ENCODE measurements at places on chromosomes 1 and 21.

DNA sequence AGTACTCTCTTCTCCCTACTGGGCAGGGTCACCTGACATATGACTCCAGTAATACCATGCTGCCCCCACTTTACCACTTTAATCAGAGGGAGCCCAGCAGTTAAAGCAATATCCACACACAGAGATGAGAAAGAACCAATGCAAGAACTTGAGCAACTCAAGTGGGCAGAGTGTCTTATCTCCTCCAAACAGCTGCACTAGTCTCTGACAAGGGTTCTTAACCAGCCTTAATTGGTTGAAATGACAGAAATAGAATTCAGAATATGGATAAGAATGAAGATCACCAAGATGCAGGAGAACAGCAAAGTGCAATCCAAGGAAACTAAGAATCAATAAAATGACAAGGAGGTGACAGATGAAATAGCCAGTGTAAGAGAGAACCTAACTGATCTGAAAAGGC, 91.0 kb downstream of the KCNT2 start:
- DNase-seq = peak; percentile 64

DNA sequence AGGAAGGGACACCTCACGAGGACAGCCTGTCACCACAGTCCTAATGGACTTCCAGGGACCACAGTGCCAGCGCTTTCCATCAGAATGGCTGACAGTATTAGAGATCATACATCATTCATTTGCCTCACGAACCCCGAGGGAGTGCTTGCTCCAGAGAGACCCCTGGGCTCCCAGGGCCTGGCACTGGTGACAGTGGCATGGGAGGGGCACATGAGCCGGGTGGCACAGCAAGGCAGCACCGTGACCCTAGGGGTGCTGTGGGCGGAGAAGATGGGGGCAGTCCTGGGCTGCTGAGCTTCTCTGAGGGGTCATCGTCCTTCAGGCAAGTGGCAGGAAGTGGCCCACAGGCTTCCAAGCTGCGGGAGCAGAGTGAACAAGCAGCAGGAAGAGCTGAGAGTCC, 16.4 kb upstream of the TSPEAR start:
- DNase-seq = no peak

- no peak for DNase-seq
Observed at GRCh38 chr1:49651136-49651535, 372.6 kb downstream of the AGBL4 start.

- DNase-seq = no peak
Observed at GRCh38 chr1:231183639-231184590, 22.1 kb downstream of the TRIM67 start.

DNA sequence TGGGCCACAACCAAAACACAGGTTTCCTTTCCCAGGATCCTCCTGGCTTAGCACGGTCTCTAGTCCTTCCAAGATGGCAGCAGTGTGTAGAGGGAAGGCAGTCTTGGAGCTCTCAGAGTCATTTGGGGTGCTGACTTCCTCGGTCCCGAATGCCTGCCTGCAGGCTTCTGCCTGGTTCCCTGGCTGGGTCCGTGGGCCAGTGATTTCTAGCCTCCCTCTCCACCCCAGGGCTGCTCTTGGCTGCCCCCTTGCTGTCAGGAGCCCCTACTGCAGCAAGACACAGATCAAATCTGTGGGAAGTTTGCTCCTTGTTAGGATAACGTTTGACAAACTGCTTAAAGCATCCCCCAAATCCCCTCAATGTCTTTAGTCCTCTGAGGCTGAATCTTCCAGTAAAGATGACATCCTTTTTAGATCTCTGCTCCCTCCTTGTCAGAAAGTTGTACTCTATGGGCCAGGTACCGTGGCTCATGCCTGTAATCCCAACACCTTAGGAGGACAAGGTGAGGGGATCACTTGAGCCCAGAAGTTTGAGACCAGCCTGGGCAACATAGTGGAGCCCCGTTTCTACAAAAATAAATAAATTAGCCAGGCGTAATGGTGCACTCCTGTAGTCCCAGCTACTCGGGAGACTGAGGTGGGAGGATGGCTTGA, 272.5 kb downstream of the RRAGC start:
- peak; percentile 55 for DNase-seq

Measured in hematopoietic multipotent progenitor cell treated with erythropoietin and hydrocortisone succinate and interleukin-3 and kit ligand, for 6 days (in vitro differentiated cells).